Panc1 (cell line): ENCODE measurements at places on chromosomes 5 and 9. TPM values are rescaled to one million over a fixed set of nuclear protein-coding genes. Genes with fewer than 3 reads are reported as not detected.

DNA sequence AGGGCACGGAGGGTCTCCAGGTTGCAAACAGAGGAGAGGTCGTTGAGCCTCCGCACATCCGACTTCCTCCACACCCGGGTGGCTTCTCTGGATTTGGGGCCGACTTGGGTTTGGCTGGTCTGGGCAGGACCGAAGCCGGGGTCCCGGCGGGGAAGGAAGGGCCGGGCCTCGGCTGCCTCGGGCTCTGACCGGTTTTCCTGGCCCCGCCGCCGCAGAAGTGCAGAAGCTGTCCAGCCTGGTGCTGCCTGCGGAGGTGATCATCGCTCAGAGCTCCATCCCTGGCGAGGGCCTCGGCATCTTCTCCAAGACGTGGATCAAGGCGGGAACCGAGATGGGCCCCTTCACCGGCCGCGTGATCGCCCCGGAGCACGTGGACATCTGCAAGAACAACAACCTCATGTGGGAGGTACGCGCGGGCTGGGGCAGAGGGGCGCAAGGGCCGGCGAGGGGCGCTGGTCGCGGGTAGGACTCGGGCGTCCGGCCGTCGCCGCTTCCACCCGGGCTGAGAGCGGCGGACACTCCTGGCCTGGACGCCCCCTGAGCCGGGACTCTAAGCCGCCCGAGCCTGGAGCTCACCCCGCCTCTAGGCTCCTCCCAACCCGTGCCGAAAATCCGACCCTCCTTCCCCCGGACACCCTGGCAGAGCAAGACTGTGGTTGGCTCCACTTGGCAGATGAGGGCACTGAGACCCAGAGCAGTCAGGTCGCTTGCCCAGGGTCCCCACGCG, 2.2 kb downstream of the PRDM12 start:
- no peak for DNase-seq

- no peak for DNase-seq
Observed at GRCh38 chr5:160555971-160556631, 134.4 kb downstream of the PTTG1 start.

GRCh38 chr5:32207355-32207634, 33.2 kb upstream of the GOLPH3 start:
- DNase-seq: no peak

GRIA1 gene
- total RNA-seq: not detected
